ENCODE measurements at places on chromosomes 7 and 10. TPM values are rescaled to one million over a fixed set of nuclear protein-coding genes. Genes with fewer than 3 reads are reported as not detected.

FZD1 gene
- polyA plus RNA-seq = 4.0 TPM

GFRA1 gene
- 5.2 TPM for polyA plus RNA-seq

GPR26 gene
- not detected for polyA plus RNA-seq

ENTPD1 gene
- polyA plus RNA-seq = 0.29 TPM

BRAT1 gene
- polyA plus RNA-seq = 32.4 TPM

ATOH7 gene
- polyA plus RNA-seq = not detected

RAPGEF5 gene
- polyA plus RNA-seq = 0.32 TPM

MBL2 gene
- polyA plus RNA-seq = not detected

NEUROG3 gene
- polyA plus RNA-seq = not detected

TMEM270 gene
- not detected for polyA plus RNA-seq

ZNF138 gene
- 3.1 TPM for polyA plus RNA-seq

DNA sequence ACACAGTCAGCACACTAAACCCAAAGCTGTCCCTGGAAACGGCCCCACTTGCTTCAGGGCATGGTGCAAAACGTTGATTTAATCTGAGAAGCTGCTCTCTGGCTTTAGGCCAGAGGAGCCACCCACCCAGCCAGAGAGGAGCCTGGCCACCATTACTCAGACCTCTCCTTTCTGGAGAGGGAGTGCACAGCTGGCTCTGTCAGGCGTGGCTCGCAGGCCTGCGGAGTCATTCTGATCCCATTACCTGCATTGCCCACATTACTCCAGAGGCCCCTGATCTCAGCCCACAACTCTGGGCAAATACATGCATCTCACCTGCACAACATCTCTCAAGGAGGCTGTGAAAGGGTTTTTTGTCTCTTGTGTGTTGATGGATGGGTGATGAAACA, 370.0 kb upstream of the IGFBP3 start:
- peak; percentile 95 for DNase-seq

DNA sequence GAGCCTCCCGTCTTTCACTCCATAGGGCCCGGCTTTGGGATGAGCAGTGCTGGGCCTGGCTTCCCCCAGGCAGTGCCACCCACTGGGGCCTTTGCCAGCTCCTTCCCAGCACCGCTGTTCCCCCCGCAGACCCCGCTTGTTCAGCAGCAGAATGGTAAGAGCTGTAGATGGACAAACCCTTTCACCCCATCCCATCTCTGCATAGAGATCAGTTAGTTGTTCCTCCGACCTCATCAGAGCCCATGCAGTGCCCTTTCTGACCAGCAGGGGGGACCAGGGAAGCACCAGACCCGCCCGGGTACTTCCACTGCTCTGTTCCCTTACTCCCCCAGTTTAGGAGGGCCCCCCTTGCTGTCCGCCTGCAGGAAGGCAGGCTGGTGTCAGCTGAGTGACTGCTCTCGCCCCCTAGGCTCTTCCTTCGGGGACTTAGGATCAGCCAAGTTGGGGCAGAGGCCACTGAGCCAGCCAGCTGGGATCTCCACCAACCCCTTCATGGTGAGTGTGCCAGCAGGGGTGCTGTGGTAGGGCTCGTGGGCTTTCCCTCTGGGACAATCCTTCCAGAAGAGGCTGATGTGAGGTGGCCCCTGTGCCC, 9.8 kb downstream of the SAP25 start:
- DNase-seq = peak; percentile 74

DNA sequence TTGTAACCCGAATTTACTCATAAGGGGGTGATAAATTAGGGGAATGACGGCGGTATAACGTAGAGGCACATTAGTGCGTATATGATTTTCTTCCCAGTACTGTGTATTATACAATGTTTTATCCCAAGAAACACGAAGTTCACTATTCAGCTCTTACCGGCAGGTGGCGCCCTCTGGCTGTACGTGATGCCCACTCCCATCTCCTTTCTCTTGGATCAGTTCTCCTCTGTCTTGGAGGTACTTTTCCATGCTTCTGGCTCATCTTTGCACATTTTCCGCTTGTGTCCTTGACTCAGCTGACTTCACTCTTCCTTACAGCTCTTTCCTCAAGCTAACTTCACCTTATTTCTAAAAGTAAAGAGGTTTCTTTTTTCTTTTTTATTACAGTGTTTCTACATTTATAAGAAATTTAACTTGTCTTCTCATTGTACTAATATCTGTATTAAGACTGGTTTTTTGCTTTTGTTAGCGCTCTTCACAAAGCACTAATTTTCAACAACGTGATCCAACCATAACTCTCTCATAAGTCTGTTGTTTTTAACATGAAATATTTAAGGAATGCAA, 21.3 kb downstream of the TMEM176B start:
- peak; percentile 73 for DNase-seq

GRCh38 chr7:45057878-45058277, 30.9 kb downstream of the NACAD start:
- no peak for DNase-seq

GRCh38 chr10:67385566-67385965, 310.4 kb downstream of the CTNNA3 start:
- DNase-seq = no peak

DNA sequence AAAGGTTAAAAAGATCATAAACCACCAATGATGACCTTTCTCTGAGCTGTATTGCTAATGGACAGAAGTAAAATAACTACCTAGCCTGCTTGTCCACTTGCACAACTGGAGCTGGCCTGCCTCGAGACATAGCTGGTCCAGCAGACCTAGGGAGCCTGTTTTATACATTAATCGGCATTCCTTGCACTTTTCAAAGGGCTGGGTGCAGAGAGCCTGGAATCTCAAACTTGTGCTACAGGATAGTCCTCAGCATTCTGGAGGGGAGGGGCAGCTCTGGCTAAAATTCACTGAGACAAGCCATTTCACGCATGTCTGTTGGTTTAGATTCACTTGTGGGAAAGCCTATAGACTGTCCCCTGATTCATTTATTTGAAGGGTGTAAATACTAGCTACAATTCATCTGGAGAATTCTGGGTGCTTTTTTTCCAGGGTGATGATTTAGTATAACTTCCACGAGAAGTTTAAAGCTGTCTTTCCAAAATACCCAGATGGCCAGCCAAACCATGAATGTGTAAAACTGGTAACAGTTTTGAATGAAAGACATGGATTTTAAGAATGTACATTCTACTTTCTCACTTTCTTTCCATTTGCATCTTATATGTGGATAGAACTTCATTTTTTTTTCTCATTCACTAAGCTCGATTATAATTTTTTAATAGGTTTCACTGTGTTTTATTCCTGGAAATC, 389.4 kb downstream of the KCNMA1 start:
- DNase-seq = no peak

DNA sequence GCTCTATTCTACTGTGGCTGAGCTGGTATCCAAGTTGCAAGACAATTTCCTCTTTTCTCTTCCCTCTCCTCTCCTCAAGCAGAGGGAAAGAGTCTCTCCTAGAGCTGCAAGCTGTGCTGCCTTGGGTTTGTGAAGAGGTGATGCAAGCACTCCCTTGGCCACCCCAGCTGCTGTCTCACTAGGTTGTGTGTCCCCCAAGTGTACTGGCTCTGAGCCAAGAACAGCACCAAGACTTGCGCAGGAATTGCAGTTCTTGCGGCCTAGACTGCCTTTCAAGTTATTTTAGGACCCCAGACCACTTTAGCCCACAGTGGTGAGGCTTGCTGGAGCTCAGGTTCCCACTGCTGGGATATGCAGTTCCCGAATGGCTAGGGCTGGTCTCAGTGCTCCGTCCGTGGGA, 411.6 kb downstream of the DPP6 start:
- peak; percentile 0 for DNase-seq

DNA sequence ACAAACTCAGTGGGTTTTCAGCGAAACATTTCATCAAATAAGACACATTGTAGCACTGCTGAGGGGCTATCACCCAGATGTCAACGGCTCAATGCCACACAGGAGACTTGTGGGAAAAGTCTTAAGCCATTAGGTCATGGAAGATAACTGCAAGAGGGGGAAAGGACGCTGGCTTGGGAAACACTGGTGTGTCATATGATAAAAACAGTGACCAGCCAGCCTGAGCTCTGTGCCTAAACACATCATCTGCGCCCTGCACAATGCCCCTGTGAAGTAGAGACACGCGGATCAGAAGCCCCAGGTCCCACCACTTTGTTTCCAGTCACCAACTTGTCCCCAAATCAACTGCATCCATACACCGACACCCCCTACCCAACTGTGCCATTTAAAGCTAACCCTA, 116.7 kb downstream of the TNS3 start:
- no peak for DNase-seq

DNA sequence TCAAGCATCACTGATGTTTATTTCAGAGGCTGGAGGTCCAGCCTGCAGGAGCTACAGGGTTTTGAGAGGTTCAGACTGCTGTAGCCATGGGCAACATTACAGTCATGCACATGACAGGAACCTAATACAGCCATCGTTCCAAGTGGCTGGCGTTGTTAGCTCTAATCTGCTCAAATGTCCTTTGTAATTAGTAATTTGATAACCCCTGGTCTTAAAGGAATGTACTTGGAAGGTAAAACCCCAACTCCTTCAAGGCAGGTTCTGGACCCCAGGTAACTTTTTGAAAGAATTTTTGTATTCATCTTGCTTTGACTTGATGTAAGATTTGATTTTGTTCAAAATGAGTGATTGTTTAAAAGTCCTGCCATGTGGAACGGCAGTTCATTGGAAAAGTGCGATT, 34.7 kb upstream of the FOXI2 start:
- DNase-seq = no peak

DNA sequence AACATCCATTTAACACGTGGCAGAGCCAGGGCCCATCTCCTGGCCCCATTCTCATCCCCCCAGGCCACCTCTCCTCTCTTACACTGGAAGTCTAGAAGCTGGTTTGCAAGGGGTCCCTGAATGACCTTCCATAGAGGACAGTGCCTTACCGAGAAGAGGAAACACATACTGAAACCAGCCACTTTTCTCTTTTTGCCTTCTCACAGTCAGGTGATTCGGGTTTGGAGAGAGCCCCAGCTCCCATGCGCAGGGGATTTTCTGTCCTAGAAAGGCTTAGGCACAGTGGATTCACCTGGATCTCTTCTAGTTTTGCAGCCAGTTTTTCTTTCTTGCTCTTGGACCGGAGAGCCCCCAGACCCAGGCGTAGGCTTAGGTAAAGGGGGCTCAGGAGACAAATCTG, 334.1 kb upstream of the C7orf33 start:
- no peak for DNase-seq

- DNase-seq = no peak
These were observed 464.5 kb upstream of the LRRN3 start for GRCh38 chr7:110626414-110626813.

- peak; percentile 71 for DNase-seq
These were observed 89.6 kb downstream of the CACNB2 start for GRCh38 chr10:18229826-18230225.

DNA sequence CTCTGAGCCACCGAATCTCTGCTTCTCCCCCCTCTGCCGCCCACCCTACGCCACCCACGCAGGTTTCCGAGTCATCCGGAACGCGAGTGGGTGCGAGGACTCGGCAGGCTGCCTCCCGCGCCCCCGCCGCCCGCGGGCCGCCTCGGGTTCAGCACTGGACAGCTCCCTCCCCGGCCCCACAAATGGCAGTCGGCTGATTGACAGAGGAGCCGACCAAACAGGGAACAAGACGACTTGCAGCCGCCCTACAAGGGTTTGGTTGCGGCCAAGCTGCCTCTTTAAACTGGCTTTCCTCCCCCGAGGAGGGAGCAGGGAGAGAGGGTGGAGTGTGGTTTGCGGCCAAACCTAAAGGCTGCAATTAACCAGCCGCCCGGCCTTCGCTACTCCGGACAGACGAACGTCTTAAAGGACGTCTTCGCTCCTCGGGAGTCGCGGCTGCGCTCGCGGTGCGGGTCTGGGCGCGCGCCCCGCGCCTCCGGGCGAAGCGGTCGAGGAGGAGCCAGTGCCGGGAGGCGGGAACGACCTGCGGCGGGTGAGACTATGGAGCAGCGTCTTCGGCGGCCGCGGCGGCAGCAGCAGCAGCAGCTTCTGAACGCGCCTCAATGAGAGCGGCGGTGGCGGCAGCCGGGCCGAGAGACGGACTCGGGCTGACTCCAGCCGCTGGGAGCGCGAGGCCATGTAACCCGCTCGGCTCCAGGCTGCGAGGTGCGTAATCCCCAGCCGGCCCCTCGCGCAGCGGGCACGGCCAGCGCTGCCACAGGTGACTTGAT, at the start of gene GPR158:
Gene GPR158, plus strand, starts transcription at position 541 of the 770 bp plus-strand sequence. CDS start 420 bp downstream, outside the sequence.
- peak; percentile 82 for DNase-seq

Measured in GM23248 (cell line).